Right ventricle myocardium superior (tissue), 1 donor: ENCODE measurements at places on chromosomes 4 and X.

DNA sequence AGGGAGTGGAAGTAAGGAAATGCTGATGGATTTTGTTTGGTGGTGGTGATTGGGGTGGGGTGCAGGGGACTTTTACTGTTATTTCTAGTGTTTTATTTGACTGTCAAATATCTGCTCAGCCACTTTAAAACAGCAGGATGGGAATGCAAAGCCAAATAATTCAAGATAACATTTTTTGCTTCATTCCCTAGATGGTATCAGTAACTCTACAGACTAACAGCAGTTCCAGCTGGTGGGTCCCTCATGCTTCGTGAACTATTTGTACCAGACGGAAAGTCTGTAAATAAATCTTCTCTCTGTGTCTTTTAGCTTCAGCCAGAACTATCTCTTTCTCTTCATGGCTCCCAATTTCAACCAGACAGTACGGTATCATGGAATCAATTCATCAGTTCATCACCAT is 27.5 kb downstream of the GPR143 start:
- DNase-seq: no peak

- DNase-seq: no peak
These were observed 32.6 kb upstream of the PPP2R2C start for GRCh38 chr4:6504900-6505496.

- DNase-seq: peak; percentile 30
These were observed 100.5 kb downstream of the PTCHD1 start for GRCh38 chrX:23435108-23435507.

GRCh38 chr4:186875476-186875875 is 151.8 kb upstream of the FAT1 start:
- no peak for DNase-seq

GRCh38 chr4:2930135-2930757 is 33.0 kb downstream of the NOP14 start:
- no peak for DNase-seq

DNA sequence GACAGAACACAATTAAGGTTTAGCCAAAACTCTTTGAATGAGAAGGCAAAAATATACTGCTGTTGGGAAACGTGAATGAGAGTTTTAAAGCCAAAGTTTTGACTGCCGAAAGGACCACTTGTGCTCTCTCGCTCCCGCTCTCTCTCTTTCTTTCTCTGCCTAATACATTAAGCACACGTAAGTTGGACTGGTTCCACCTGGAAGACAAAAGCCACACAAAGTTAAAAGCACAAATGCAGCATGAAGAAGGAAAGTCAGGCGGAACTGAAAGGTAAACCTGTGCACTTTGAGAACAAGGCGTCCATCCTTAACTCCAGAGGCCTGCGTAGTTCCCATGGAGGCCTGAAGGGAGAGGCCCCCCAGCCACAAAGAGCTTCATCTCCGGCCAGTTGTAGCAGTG is 1.9 kb downstream of the DCAF12L2 start:
- DNase-seq: no peak
